ENCODE measurements at places on chromosomes 3 and 15.

DNA sequence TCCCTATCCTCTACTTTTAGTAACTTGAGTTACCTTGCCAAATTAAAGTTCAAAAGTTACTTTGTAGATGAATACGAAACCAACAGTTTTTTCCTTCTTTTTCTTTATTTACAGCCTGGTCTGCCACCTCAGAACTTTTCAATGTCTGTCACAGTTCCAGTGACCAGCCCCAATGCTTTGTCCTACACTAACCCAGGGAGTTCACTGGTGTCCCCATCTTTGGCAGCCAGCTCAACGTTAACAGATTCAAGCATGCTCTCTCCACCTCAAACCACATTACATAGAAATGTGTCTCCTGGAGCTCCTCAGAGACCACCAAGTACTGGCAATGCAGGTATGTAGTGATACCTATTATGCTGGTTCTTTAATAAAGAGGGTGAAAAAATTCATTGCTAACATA is 59.0 kb downstream of the LYSMD4 start:
- no peak for DNase-seq

- DNase-seq, result no peak
These were observed 112.1 kb upstream of the ICE2 start for GRCh38 chr15:60590935-60591495.

- no peak for DNase-seq
These were observed 22.6 kb upstream of the CACNA2D2 start for GRCh38 chr3:50525987-50526386.

- no peak for DNase-seq
These were observed 438.8 kb upstream of the TGFBR2 start for GRCh38 chr3:30167541-30168011.

GRCh38 chr3:101182734-101183133 is 137.6 kb downstream of the IMPG2 start:
- no peak for DNase-seq

DNA sequence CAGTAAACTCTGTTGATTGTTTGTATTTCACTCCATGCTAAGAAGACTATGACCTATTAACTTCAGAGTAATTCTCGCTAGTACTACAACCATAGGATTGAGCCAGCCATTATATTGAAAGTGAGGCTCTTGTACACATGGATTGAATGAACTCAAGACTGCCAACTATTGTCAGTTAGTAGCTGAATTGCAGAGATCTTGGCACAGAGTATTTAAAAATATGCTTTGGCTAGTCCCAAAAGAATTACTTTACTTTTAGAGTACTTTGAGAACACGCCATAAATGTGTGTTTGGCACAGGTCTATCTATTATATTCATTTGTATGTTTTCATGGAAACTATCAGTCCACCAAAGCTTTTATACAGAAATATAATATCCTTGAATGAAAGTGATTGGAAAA is 226.7 kb upstream of the DCBLD2 start:
- DNase-seq, result no peak

DNA sequence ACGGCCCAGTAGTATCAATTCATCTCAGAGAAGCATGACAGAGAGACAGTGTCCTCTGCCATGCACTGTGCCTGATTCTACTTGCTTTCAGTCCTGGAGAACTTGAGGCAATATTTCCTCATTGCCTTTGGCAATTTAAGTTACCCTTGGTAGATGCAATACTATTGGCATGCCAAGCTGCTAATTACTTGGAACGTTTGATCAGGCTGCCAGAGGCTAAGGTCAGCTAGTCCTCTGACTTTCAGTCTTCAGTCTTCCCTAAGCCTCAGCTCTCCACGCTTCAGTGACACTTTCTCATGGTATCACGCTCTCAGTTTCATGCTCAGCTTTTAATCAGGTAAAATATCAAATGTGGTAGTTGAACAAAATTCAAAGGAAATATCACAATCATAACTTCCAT is 13.1 kb upstream of the OSBPL11 start:
- no peak for DNase-seq

GRCh38 chr3:62585861-62586260 is 212.5 kb upstream of the FEZF2 start:
- DNase-seq, result no peak

GRCh38 chr15:96309143-96309660 is 21.3 kb upstream of the NR2F2 start:
- no peak for DNase-seq

GRCh38 chr15:92130906-92131305 is 262.8 kb upstream of the ST8SIA2 start:
- no peak for DNase-seq

DNA sequence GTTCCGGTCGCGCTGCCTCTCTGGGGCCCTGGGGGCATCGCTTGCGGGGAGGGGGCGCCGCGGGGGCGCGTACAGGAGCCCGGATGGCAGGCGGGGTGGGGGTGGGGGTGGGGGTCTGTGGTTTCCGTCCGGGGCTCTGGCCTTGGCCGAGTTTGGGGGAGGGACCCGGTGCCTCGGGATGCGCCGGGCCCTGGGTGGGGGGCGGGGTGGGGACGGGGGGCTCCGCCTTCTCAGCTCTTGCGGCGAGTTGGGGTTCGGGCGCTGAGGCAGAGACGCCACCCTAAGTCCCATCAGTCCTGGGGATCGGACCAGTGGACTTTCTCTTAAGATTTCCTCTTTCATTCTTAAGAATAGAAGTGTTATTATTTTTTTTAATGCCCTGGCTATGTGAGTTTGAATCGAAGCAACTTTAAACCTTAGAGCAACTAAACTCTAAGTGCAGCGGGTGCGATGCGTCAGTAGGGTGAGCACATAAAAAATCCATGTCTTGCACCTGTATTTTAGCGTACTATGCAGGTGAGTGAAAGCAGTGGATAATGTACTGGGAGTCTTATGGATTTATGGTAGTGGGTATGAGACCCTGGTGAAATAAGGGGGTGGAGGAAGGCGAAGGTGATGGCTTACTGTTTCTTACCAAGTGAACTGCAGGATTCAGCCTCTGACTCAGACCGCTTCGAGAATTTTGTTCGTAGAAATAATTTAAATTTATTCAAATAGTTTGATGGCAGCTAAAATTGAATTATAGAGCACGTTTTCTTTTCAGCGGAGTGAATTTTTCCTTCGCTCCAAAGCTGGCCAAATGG is 762 bp downstream of the CTNNB1 start:
- no peak for DNase-seq

DNA sequence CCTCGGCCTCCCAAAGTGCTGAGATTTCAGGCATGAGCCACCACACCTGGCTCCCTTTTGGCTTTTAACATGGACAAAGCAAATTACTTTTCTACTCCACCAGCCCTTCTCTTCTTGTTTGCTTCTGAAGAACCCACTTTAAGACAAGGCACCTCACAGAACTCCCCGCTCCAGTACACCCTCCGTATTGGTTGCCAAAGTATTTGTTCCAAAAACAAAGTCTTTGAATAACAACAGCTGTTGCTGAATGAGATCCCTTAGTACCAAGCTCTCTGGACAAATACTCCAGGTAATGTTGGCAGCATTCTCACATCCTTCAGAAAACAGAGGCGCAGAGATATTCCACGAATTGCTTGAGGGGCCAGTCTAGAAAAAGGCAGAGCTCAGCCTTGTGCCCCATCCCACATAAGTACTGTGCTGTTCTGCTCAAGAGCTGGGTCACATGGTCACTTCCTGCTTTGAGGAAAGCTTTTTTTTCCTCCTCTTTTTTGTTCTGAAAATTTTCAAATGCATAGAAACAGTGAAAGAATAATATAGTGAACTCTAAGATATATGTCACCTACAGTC is 7.3 kb upstream of the CHCHD6 start:
- DNase-seq, result no peak

DNA sequence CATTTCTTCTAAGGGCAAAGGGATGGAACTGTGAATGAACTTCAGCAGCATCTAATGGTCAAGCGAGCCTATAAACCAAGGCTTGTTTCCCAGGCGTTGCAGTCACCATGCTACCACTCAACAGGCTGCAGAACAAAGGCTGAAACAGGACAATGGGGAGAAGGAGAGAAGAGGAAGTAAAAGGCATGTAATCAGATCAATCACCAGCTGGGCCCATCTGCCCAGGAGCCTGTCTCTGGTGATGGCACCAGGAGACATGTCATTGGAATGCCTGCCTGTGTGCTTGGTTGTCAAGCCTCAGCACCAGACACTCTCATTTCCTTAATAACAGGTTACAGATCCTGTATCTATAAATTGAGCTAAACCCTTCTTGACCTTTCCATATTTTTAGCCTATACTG is 81.7 kb upstream of the UMPS start:
- DNase-seq, result no peak

DNA sequence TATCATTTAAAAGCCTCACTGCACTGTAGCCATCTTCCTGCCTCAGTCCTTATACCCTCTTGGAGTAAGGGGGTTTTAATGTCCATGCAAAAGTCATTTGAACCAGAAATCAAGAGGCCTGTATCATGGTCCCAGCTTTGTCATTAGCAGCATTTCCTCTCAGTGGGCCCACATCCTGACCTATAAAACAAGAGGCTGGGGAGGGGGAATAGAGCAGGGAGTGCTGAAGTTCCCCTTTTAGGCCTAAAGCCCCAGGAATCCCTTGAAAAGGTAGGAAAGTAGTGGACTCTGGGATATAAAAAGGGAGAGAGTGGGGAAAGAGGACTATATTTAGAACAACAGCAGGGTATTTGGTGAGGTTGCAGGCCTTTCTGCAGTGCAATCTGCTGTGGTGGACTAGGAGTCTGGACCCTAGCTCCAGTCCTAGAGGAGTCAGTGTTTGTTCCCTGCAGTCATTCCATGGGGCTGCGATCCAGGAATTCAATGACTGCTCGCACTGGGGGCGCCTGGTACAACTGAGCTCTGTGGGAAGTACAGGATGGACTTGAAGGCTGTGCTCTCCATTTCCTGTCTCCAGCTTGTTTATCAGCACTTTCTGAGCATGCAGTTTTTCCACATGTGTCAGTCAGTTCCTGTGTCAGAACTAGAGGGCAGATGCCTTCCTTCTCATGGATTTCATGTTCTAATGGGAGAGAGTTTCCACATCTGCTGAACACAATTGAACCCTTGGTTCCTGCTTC is 46.8 kb downstream of the PDHB start:
- no peak for DNase-seq
